OCI-M1 (cell line): ENCODE measurements at places on chromosomes 7 and 10.

DNA sequence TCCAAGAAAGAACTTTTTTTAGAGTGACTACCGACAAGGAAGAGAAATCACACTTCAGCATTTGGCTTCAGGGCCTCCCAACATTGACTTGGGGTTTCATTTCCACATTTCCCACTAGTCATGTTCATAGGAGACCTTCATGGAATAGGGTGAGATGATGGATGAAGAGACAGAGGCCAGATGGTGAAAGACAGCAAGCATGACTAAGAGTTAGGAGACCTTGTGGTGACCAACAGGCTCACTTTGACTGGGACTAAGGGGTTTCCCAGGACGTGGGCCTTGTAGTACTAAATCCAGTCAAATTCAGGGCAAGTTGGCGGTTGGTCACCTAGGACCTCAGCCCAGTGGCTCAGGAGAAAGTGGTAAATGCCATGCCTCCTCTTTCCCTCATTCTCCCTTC is 3.0 kb upstream of the GIMAP5 start:
- DNase-seq, result no peak

GRCh38 chr10:46062723-46063428 is 16.8 kb upstream of the MSMB start:
- DNase-seq, result no peak

DNA sequence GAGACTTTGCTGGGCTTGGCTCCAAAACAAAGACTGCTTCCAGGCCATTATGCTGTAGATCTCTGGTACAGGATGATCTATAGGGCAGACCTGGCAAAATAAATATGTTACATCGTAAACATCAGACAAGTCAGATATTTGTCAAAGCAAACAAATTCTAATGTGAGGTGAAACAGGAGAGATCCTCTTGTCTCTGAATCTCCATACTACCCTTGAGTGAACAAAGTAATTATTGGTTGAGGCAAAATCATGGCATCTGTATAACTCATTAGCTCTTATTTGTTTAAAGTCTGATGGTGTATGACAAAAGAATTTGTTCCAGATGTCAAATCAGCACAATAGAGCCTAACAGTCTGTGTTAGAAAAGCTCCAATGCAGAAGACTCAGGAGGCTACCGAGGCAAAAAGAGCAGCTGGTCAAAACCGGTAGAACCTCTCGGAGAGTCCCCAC is 1291.5 kb downstream of the TYW1 start:
- DNase-seq, result no peak

GRCh38 chr10:62084451-62084850 is 183.0 kb downstream of the ARID5B start:
- no peak for DNase-seq

- no peak for DNase-seq
These were observed 96.3 kb downstream of the RNF216 start for GRCh38 chr7:5685205-5685604.

- no peak for DNase-seq
These were observed 55.1 kb downstream of the SDK1 start for GRCh38 chr7:3356173-3356572.

- DNase-seq, result no peak
These were observed 26.0 kb downstream of the CABCOCO1 start for GRCh38 chr10:61688551-61689308.

DNA sequence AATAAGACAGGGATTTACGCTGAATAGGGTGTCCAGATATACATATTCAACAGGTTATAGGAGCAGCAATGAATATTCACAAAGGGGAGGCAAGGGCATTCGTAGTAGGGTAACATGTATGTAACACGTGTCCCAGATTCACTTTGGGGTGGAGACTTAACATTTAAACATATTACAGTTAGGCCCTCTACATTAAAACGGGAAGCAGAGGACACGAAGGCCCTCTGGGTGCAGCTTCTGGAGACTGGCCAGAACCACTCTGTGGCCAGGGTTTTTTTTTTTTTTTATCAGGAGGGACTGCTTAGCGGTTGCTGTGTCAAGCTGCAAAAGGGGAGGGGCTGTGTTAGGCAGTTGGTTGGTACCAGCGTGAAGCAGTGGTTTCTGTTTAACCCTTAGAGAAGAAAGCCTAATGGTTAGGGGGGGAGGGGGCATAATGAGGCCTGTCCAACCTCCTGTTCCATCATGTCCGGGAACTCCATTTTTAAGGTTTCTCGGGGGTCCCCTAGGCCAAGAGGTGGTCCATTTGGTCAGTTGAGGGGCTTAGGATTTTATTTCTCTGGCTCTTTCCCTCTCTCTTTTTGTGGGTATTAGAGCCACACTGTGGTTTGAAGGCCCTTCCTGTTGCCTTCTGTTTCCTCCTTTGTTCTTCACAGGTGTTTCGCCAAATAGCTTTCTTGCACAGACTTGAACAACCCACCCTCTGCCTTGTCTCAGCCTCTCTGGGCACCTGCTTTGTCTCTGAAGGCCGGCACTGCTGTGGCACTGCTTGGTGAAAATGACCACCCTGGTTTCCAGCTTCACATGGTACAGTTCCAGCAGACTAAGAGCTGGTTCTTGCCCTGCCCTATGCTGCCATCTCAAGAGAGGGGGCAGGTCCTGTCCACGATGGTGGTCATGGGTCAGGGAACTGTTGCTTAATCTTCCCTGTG is 26.4 kb downstream of the PRF1 start:
- DNase-seq, result peak; percentile 99

DNA sequence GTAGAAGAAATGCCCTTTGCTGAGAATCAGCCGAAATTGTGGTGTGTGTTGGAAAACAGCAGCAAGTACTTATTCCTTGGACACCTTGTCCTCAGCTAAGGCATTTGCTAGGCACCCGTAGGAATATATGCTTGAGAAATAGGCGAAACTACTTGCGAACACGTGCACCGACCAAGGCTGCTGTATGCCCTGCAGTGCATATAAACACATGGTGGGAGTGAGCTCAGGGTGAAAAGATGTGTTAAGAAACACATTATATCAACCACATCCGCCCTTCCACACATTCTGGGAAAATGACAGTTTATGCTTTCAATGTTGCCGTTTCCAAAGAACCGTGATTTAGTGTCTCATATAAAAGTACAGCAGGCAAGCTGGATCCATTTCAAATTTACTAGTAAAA is 199.2 kb downstream of the JCAD start:
- no peak for DNase-seq

- no peak for DNase-seq
These were observed 178.5 kb downstream of the PTPRN2 start for GRCh38 chr7:158409120-158409519.

DNA sequence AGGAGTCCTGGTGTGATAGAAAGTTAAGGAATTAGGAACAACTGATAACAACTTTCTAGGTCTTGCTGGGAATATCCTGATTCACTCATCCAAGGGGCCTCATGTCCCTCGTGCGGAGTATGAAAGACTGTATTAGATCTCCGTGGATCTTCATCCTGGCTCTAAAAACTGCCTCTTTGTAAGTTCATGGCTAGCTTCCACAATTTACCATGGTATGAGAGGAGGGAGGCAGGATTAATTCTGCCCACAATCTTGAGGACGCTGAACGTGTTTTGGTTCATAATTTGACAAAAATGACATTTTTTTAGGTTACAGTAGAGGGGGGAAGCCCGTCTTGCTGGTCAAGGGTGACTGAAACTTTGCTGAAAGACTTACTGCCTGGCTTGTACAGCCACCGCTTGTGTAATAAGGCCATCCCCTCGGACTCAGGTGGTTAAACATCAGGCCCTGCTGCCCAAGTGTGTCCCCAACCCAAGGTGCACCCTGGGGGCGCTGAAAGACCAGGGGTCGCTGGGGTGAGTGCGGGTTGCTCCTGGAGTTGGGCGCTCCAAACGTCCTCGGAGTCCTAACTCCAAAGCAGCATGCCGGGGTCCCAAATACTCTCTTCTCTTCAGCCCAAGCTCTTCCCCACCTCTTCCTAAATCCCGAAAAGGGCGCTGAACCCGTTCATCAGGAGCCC is 733 bp downstream of the HIBADH start:
- DNase-seq, result peak; percentile 61

- DNase-seq, result no peak
These were observed 51.3 kb upstream of the TCF7L2 start for GRCh38 chr10:112898540-112899390.

DNA sequence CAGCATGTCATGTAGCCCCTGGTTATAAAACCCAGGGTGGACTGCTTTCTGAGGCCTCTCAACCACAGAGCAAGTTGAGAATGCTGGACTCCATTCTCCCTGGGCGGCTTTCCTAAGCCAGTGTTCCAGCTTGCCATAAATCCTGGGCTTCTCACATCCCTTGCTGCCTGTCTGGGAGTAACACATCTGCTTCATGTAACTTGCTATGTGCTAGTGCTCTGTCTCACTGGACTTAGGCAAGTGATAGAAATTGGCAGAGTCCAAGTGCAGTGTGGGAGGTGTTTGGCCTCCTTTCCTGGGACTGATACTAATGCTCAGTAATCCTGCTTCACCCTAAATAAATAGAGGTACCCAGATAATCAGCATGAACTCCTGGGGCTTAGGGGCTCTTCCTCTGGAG is 277.1 kb upstream of the POM121L12 start:
- DNase-seq, result no peak

DNA sequence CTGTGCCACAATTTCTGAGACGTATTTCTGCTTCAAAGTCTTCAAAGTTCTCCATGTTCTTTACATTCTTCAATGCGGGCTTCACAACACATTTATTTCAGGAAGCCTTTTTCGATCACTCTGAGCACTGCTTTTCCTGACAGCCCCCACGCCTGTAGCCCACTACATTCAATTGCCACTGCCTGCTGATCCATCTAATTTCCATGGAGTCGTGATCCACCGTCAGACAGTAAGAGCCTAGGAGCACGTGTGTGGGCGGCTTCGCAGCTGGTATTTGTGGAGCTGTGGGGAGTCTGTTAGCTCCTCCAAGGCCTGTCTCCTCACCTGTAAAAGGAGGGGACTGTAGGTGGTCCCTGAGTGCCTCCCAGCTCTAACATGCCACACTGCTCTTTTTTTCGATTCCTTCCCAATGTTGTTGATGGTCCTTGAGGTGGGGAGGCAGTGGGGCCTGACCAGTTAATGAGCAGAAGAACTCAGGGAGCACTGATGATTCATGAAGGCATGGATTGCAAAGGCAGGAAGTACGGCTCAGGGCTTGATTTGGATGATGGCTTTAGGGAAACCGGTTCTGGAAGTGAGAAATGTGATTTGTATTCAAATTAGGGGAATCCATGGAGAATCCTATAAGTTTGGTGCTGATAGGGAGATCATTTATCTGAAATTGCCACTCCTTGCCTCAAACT is 401.1 kb upstream of the PODXL start:
- no peak for DNase-seq

- peak; percentile 65 for DNase-seq
These were observed 297.3 kb upstream of the LYZL1 start for GRCh38 chr10:28991333-28992270.

DNA sequence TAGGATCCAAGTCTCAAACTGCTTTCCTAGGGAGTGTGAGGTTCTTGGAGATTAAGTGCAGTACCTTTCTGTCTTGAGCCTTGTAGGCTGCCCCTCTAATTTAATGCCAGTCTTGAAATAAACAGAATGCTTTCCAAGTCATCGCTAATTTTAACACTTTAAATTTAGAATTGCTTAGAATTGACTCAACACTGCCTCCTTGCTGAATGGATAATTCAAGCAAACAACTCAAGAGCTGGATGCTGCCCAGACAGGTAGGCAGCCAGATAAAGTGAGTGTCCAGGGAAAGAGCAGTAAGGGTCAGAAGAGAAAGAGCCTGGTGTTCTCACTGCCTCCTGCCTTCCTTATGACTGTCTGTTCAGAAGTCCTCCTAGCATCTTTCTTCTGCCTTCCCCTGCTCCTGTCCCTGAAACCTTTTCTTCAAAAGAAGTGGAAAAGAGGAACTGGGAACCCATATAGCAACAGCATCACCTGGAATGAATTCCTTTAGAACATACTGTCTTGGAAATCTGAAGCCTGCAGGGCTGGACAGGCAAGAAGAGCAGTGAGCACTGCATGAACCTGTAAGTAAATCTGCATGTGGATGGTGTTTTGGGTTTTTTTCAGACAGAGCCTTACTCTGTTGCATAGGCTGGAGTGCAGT is 3.1 kb upstream of the GOT1 start:
- peak; percentile 24 for DNase-seq

GRCh38 chr10:132606031-132606491 is 68.5 kb downstream of the INPP5A start:
- no peak for DNase-seq

DNA sequence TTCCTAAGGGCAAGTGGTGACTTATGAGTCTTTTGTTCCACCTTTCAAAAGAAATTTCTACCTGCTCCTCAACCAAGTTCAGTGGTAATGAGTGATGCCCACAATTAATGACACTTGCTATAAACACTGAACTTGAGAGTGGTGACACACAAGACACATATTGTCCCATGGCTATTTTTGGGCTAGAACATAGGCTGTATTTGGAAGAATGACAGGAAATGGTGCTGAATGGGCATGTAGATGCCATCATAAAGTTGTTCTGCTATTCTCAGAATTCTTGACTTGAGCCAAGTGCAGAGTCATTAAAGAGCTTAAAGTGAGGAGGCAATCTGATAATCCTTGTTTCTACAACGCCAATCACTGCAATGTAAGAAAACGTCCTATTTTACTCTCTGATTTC is 313.3 kb downstream of the AGMO start:
- DNase-seq, result no peak

DNA sequence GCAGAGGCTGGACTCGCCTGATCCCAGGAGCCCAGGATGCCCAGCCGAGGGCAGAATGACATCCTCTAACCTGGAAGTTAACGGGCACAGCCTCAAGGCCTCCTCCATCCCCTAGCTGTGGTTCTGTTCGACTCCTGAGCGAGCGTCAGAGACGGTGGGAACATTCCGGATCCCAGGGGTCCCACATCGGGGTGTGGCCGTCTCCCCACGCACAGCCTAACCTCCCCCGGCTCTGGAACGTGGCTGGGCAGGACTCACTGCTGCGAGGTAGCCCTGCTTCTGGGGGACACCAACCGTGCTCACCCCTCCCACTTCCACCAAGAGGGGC is 8.4 kb downstream of the FOXL3 start:
- DNase-seq, result no peak

DNA sequence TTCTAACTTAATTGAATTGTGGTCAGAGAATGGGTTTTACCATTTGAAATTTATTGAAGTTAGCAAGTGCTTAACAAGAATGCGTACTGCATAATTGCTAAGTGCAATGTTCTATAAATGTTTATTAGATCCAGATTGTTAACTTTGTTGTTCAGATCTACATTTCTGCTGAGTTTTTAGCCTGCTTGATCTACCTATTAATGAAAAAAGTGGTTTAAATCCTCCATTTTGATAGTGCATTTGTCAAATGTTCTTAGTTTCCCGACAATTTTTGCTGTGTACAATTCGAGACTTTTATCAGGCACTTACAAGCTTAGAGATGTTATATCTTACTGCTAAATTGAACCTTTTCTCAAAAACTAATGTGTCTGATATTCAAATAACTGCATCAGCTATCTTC is 156.4 kb upstream of the ADCY1 start:
- no peak for DNase-seq

DNA sequence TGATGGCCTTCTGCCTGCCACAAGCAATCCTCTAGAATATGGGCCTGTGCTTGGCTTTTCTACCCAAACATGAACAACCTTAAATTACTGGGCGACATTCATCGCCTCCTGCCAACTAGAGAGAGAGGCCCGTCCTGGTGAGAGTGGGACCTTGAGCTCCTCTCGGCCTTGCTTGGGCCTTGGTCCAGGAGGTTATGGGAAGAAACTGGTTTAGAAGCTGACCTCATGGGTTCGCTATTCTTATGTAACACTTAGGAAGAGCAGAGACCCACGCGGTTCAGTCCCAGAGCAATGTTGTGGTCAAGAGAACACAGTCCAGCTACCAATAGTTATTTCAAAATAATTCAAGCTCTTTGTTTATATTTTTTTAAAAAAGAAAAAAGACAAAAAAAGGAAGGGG is 176.3 kb upstream of the ZNF32 start:
- no peak for DNase-seq
